ENCODE measurements at places on chromosomes 7 and 10.

DNA sequence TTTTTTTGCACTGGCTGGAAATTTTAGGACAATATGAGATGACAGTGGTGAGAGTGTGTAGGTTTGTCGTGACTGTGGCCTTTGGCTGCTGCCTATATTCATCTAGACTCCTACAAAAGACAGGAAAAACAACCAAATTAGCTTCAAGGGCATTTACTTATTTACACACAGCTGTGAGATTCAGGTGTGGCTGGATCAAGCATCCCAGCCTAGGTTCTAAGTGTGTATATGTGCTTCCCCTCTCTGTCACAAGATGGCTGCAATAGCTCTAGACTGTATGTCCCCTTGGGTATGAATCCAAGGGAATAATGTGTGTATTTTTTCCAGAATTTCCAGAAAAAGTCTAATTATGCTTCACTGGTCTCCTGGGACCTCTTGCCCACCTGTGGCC lies 25.5 kb upstream of the INPP5A start:
- H3K36me3 ChIP-seq = no peaks in the 10 kb centered on the region
- no peak for DNase-seq
- no peak overlapping the region for H3K4me3 ChIP-seq
- H3K27ac ChIP-seq = no peak overlapping the region
- peaks cover 5% of the 10 kb centered on the region for H3K4me1 ChIP-seq

DNA sequence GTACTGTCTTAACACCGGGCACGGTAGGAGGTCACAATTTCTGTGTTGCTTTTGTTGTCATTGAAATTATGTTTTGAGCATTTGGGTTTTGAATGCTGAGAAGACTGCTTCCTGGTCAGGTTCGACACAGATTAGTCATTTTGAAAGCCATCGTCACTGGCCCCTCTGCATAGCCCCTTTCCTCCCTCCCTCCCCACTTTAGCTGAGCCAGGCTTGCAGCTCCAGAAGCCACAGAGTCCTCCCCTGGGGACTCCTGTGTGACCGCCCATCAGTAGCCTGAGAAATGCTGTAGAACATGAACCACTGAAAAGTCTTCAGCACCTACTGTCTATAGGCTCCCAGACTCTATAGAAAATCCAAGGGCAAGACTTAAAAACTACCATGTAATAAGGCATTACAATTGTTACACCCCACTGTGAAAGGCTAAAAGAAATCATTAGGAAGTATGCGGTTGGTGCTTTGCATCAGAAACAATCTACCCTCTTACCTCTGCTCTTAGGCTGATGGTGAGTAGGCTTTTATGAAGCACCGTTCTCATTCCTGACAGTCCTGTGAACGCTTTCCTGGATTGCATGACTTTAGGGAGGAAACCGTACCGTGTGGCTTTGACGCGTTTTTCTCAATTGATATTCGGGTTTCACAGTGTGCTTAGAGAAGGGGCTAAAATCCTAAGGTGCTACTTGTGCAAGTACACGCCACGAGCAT lies 24.8 kb downstream of the JCAD start:
- H3K4me3 ChIP-seq = no peak overlapping the region
- no peak overlapping the region for H3K27ac ChIP-seq
- no peaks in the 10 kb centered on the region for H3K4me1 ChIP-seq
- DNase-seq = no peak
- H3K27me3 ChIP-seq = peaks cover 12% of the 10 kb centered on the region

DNA sequence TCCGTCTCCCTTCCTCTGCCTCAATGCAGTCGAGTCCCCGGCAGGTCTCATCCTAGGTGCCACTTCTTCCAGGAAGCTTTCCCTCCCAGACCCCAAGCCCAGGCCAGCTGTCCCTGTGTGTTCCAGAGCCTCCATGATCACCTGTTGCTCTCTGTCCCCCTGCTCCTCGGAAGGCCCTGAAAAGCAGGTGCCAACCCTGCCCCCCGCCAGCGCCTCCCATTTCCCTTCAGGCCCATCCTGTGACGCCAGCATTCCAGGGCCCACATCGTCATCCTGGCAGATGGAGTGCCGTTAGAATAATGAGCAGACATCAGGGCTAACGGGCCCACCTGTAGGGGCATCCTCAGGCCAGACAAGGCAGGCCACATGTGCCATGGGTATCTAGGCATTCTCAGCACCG lies 253.0 kb upstream of the PPP2R2D start:
- H3K4me3 ChIP-seq = no peak overlapping the region
- H3K27ac ChIP-seq = no peak overlapping the region
- H3K27me3 ChIP-seq = no peaks in the 10 kb centered on the region
- DNase-seq = no peak

DNA sequence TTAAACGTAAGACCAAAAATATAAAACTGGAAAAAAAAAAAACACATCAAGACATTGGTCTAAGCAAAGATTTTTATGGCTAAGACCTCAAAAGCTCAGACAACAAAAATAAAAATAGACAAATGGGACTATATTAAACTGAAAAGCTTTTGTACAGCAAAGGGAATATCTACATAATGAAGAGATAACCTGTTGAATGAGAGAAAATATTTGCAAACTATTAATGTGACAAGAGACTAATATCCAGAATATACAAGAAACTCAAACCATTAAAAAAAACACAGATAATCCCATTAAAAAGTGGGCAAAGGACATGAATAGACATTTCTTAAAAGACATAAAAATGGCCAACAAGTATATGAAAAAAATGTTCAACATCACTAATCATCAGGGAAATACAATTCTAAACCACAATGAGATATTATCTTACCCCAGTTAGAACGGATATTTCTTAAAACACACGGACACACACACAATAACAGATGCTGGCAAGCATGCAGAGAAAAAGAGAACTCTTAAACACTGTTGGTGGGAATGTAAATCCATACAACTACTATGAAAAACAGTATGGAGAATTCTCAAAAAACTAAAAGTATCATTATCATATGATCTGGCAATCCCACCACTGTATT lies 28.8 kb downstream of the CNOT4 start:
- no peak overlapping the region for H3K27ac ChIP-seq
- H3K4me1 ChIP-seq = peaks cover under 1% of the 10 kb centered on the region
- H3K27me3 ChIP-seq = no peaks in the 10 kb centered on the region
- H3K36me3 ChIP-seq = no peaks in the 10 kb centered on the region

GRCh38 chr10:88392222-88392621 lies 190.9 kb downstream of the RNLS start:
- H3K4me1 ChIP-seq = no peaks in the 10 kb centered on the region
- H3K36me3 ChIP-seq = no peaks in the 10 kb centered on the region
- H3K27me3 ChIP-seq = no peaks in the 10 kb centered on the region
- no peak overlapping the region for H3K4me3 ChIP-seq

- H3K36me3 ChIP-seq = no peaks in the 10 kb centered on the region
- H3K27ac ChIP-seq = peak overlapping the region; percentile 66
- DNase-seq = peak; percentile 88
- peaks cover 2% of the 10 kb centered on the region for H3K4me1 ChIP-seq
Measured at GRCh38 chr7:154928136-154929005, 74.6 kb downstream of the PAXIP1 start.

GRCh38 chr7:111846898-111847297 lies 284.6 kb upstream of the IMMP2L start:
- no peaks in the 10 kb centered on the region for H3K4me1 ChIP-seq
- H3K4me3 ChIP-seq = no peak overlapping the region
- no peaks in the 10 kb centered on the region for H3K27me3 ChIP-seq

GRCh38 chr7:31883761-31884164 lies 186.4 kb downstream of the PDE1C start:
- DNase-seq = no peak
- peak overlapping the region; percentile 2 for H3K4me3 ChIP-seq
- peaks cover 12% of the 10 kb centered on the region for H3K4me1 ChIP-seq
- H3K27ac ChIP-seq = peak overlapping the region; percentile 66

GRCh38 chr10:59976909-59977308 lies 70.6 kb upstream of the CCDC6 start:
- no peak overlapping the region for H3K4me3 ChIP-seq
- peaks cover 2% of the 10 kb centered on the region for H3K4me1 ChIP-seq
- no peaks in the 10 kb centered on the region for H3K36me3 ChIP-seq
- no peak overlapping the region for H3K27ac ChIP-seq
- no peaks in the 10 kb centered on the region for H3K27me3 ChIP-seq

- H3K27me3 ChIP-seq = no peaks in the 10 kb centered on the region
- H3K36me3 ChIP-seq = no peaks in the 10 kb centered on the region
- no peak overlapping the region for H3K4me3 ChIP-seq
- peaks cover 32% of the 10 kb centered on the region for H3K4me1 ChIP-seq
- H3K27ac ChIP-seq = peak overlapping the region; percentile 57
- no peak for DNase-seq
Measured at GRCh38 chr7:106485919-106486318, 175.0 kb downstream of the CCDC71L start.

- no peaks in the 10 kb centered on the region for H3K4me1 ChIP-seq
- no peak overlapping the region for H3K4me3 ChIP-seq
- H3K27ac ChIP-seq = no peak overlapping the region
- DNase-seq = no peak
- H3K36me3 ChIP-seq = no peaks in the 10 kb centered on the region
- H3K27me3 ChIP-seq = no peaks in the 10 kb centered on the region
Measured at GRCh38 chr7:140222814-140223213, 46.0 kb upstream of the KDM7A start.

- H3K27me3 ChIP-seq = no peaks in the 10 kb centered on the region
- no peak overlapping the region for H3K27ac ChIP-seq
- no peaks in the 10 kb centered on the region for H3K4me1 ChIP-seq
- H3K4me3 ChIP-seq = no peak overlapping the region
- peak; percentile 1 for DNase-seq
- no peaks in the 10 kb centered on the region for H3K36me3 ChIP-seq
Measured at GRCh38 chr7:70384891-70385290, 747.1 kb upstream of the GALNT17 start.

DNA sequence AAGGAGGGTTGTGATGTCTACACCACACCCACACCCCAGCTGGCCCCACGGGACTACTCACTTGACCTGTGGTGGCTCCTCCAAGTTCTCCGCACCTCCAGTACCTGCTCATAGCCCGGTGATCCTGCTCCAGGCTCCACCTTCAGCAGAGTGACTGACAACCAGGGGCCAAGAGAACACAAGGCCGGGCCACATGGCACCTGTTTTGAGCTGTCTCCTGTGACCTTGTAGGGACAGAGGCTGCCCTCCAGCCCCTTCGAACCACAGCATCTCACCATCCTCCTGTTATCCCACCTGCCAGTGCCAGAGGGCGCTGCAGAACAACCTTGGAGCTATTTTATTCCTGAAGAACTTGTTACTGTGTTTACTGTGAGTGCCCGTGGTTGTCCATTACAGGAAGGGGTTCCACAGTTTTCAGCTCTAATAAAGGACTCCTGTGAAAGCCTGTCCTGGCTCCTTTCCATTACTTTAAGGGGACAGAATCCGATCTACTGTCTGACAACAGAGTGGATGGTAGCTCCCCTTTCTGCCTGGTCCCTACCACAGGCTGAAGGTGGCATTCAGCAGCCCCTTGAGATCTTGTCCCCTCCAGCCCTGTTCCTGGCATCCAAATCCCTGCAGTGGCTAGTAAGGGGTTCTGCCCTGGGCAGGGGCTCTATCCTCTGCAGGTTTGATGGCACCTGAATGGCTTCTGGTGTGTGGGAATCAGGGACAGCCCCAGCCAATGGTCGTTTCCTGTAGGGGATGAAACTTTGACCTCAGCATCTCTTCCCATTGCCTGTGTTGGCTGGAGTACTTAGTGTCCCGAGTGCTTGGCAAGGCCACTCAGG lies 50.8 kb downstream of the C10orf120 start:
- no peak overlapping the region for H3K4me3 ChIP-seq
- no peaks in the 10 kb centered on the region for H3K4me1 ChIP-seq
- peaks cover 15% of the 10 kb centered on the region for H3K27me3 ChIP-seq
- no peak for DNase-seq
- no peak overlapping the region for H3K27ac ChIP-seq

- peaks cover 9% of the 10 kb centered on the region for H3K27me3 ChIP-seq
- no peaks in the 10 kb centered on the region for H3K36me3 ChIP-seq
- H3K27ac ChIP-seq = no peak overlapping the region
Measured at GRCh38 chr7:1809601-1810258, 139.7 kb downstream of the ELFN1 start.

- no peak for DNase-seq
- no peaks in the 10 kb centered on the region for H3K36me3 ChIP-seq
- H3K27ac ChIP-seq = no peak overlapping the region
Measured at GRCh38 chr10:101536800-101537199, 51.3 kb downstream of the POLL start.

GRCh38 chr10:31929261-31930022 lies 811 bp upstream of the ARHGAP12 start:
- no peaks in the 10 kb centered on the region for H3K36me3 ChIP-seq
- peak overlapping the region; percentile 92 for H3K4me3 ChIP-seq
- H3K27ac ChIP-seq = peak overlapping the region; percentile 92
- peaks cover 37% of the 10 kb centered on the region for H3K4me1 ChIP-seq

- H3K27me3 ChIP-seq = peaks cover 7% of the 10 kb centered on the region
- H3K4me3 ChIP-seq = no peak overlapping the region
- no peak overlapping the region for H3K27ac ChIP-seq
- H3K4me1 ChIP-seq = no peaks in the 10 kb centered on the region
Measured at GRCh38 chr10:18404530-18404929, 246.9 kb downstream of the NSUN6 start.

- DNase-seq = no peak
- no peak overlapping the region for H3K27ac ChIP-seq
- H3K27me3 ChIP-seq = no peaks in the 10 kb centered on the region
- no peaks in the 10 kb centered on the region for H3K4me1 ChIP-seq
Measured at GRCh38 chr10:61138708-61139591, 195.0 kb upstream of the RHOBTB1 start.

- DNase-seq = no peak
- no peaks in the 10 kb centered on the region for H3K27me3 ChIP-seq
- no peaks in the 10 kb centered on the region for H3K36me3 ChIP-seq
Measured at GRCh38 chr10:18421726-18422293, 229.6 kb downstream of the NSUN6 start.

- H3K27ac ChIP-seq = no peak overlapping the region
- H3K27me3 ChIP-seq = no peaks in the 10 kb centered on the region
- no peak overlapping the region for H3K4me3 ChIP-seq
- no peaks in the 10 kb centered on the region for H3K4me1 ChIP-seq
Measured at GRCh38 chr10:28738200-28738599, 60.9 kb downstream of the BAMBI start.

DNA sequence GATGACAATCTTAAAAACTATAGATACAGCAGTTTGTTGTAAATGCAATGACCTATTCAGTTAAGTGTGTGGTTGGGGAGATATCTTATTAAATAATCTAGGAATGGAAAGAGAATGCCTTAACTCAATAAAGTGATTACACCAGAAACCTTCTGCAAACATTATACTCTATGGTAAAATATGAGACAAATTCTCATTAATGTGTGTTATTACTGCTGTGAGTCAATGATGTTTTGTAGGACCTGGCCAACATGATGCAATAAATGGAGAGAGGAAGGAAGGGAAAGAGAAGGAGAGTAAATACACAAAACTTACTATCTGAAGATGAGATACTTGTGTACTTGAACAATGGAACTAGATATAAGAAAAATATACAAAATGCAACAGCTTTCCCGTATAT lies 25.1 kb downstream of the MKX start:
- H3K4me1 ChIP-seq = no peaks in the 10 kb centered on the region
- H3K27ac ChIP-seq = no peak overlapping the region
- H3K4me3 ChIP-seq = no peak overlapping the region
- H3K36me3 ChIP-seq = no peaks in the 10 kb centered on the region

GRCh38 chr7:30178748-30179436 lies 44.1 kb downstream of the MTURN start:
- no peak overlapping the region for H3K27ac ChIP-seq
- DNase-seq = no peak
- no peak overlapping the region for H3K4me3 ChIP-seq
- peaks cover 8% of the 10 kb centered on the region for H3K4me1 ChIP-seq

All from keratinocyte (primary cell).